Activated CD8-positive, alpha-beta memory T cell treated with anti-CD3 and anti-CD28 coated beads, Interleukin-2, amount 10 ng/mL, durations not matched to agents 7 days and 5 days (primary cell): ENCODE measurements at places on chromosomes 3 and 15. TPM values are rescaled to one million over a fixed set of nuclear protein-coding genes. Genes with fewer than 3 reads are reported as not detected.
A peak's percentile ranks its signal among the peaks of the same experiment; 100 is the strongest.

DNA sequence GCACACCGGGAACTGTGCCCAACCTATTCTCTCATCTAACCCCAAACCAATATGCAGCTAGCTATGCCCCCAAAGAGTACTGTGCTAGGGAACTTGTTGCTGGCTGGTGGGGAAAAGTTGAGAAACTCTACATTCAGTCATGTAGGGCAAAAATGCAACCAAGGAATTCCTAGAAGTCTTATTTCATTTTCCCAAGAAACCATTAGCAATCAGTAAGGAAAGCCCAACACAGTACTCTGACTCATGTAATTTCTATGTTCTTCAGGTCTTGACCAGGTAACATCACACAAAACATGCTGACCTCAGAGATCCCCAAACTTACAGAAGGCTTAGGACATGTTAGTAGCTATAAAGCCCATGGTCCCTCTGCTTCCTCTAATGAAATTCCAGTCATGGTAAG is 52.1 kb downstream of the TASOR start:
- H3K4me1 ChIP-seq = peaks cover 2% of the 10 kb centered on the region
- peaks cover 48% of the 10 kb centered on the region for H3K36me3 ChIP-seq
- no peak overlapping the region for H3K27ac ChIP-seq

GRCh38 chr15:25391971-25392721 is 46.7 kb downstream of the UBE3A start:
- DNase-seq = no peak
- H3K4me3 ChIP-seq = no peak overlapping the region
- no peaks in the 10 kb centered on the region for H3K27me3 ChIP-seq
- H3K27ac ChIP-seq = no peak overlapping the region

GRCh38 chr3:99875929-99876841 is 58.5 kb downstream of the CMSS1 start:
- peak overlapping the region; percentile 19 for H3K27ac ChIP-seq
- peak; percentile 74 for DNase-seq
- H3K4me1 ChIP-seq = peaks cover 44% of the 10 kb centered on the region
- peak overlapping the region; percentile 76 for H3K4me3 ChIP-seq
- H3K36me3 ChIP-seq = peaks cover 8% of the 10 kb centered on the region

DNA sequence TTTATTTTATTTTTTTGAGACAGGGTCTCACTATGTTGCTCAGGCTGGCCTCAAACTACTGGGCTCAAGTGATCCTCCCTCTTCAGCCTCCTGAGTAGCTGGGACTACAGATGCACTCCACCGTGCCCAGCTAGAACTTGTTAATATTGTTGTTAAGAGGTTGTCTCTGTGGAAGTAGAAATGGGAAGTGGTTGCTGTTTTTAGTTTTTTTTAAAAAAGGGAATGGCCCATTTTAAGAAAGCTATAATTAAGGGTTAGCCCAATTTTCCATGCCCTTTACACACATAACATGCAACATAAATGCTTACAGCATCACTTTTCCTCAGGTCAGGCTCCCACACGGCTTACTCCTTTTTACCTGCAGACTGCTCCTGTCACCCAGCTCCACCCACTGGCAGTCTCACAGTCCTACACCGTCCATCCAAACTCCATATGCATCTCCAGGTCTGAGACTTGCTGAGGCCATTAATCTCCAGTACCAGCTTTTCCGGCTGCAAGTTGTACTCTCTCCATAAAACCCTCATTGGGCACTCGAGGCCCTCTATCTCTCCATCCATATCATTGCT is 19.8 kb downstream of the MORC1 start:
- H3K36me3 ChIP-seq = no peaks in the 10 kb centered on the region
- no peaks in the 10 kb centered on the region for H3K4me1 ChIP-seq
- no peak overlapping the region for H3K27ac ChIP-seq
- no peak for DNase-seq
- no peak overlapping the region for H3K4me3 ChIP-seq

The CAMK1 gene
- 57.7 TPM for total RNA-seq

The ACTRT3 gene
- 0.49 TPM for total RNA-seq
